ENCODE measurements at places on chromosomes 11 and 22.
A peak's percentile ranks its signal among the peaks of the same experiment; 100 is the strongest.

- DNase-seq: no peak
Measured at GRCh38 chr11:133951327-133952198, 5.2 kb downstream of the IGSF9B start.

DNA sequence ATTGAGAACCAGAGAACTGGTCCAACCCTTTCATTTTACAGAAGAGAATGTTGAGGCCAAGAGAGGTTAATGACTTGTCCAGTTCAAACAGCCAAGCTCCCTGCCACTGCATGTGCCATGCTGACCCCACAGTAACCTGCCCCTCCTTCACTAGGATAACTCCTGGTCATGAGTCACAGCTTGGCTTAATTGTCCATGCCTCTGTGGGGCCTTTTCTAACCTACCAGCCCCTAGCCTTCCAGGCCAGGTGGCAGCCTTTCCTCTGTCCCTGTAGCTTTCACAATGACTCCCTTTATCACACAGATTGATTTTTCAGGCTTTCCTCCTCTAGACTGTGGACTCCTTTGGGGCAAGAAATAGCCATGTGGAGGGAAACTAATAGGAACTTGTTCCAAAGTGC lies 97.2 kb downstream of the PIWIL4 start:
- peak; percentile 34 for DNase-seq

- DNase-seq: no peak
Measured at GRCh38 chr11:85823816-85824215, 12.9 kb upstream of the SYTL2 start.

- DNase-seq: peak; percentile 85
Measured at GRCh38 chr11:26947904-26948639, 45.8 kb upstream of the FIBIN start.

Measured in fibroblast of mammary gland (primary cell).